Right lung (tissue), 10 donors: ENCODE measurements at places on chromosomes 7 and 10.

DNA sequence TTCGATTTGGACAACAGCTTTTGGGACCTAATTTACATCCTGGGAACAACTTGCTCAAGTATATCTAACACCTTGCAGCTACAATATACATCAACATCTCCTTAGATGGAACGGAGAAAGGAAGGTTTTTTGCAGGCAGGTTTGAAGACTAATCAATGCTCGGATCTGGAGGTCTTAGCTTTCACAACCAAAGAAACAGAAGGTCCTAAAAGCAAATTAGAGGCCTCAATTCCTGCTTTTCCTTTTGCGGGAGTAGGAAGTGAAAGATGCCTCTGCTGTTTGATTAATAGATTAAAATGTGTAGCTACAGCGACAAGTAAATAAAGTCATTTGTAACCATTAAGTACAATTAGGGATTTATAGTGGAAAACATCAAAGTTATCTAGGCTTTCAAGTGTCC lies 3.7 kb upstream of the SP8 start:
- DNase-seq = no peak

GRCh38 chr7:73999664-74000435 lies 28.1 kb upstream of the ELN start:
- no peak for DNase-seq

DNA sequence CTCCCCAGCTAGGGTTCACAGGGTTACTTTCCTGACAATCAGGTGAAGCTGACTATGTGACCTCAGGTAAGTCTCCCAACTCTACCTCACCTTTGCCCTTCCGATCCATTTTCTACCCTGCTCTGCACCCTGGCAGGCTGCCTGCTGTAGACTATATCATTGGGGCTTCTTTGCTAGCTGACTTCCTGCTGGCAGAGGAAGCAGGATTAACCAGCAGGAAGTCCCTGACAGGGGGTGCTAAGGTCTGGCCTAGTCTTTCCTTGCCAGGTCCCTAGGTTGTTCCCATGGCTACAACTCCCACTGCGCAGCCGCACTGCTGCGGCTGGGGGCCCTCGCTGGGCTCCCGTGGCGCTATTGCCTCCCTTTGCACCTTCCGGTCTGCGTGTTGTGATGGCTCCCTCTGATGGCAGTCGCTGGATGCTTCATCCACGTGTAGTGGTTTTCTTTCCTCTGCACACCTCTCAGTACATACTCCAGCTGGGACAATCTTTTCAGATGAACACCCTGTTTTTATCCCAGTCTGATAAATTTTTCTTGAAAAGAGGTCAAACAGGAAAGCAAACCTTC lies 365.9 kb downstream of the REEP3 start:
- DNase-seq = no peak

DNA sequence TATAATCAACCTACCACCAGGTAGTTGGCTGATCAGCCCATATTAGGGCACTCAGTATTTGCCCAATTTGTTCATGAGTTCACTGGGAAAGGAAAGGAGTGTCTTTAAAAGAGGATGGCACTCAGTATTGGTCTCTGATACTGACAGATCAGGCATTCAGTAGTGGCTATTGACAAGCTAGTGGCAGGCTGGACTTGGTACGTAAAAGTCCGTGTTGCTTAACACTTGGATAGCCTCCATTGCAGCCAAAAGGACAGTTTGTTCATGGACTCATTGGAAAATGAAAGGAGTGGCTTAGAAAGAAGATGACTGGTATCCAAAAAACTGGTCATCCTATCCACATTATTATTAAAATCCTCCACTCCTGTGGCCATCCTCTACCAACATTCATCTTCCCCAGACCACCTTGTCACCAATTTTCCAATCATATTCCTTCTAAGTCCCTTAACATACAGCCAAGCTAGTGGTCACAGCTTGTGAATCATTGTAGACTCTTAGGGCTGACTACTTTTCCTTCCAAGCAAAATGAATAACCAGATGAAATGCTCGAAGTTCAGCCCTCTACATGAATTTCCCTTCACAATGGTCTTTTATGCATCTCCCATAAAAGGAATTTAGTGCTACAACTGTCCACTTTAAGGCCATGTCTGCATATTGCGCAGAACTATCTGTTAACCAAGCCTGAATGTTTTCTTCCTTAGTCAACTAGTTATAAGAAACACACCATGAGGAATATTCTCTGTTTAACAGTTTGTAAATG lies 78.6 kb upstream of the MAGI2 start:
- DNase-seq = no peak

GRCh38 chr7:101594790-101595189 lies 34.3 kb downstream of the MYL10 start:
- no peak for DNase-seq

- DNase-seq = no peak
Observed at GRCh38 chr10:4006051-4006450, 221.0 kb upstream of the KLF6 start.

GRCh38 chr7:985915-986741 lies 3.1 kb downstream of the CYP2W1 start:
- DNase-seq = no peak

GRCh38 chr7:47792521-47793121 lies 155.6 kb downstream of the PKD1L1 start:
- no peak for DNase-seq

GRCh38 chr10:116683821-116684220 lies 58.5 kb downstream of the HSPA12A start:
- DNase-seq = no peak

DNA sequence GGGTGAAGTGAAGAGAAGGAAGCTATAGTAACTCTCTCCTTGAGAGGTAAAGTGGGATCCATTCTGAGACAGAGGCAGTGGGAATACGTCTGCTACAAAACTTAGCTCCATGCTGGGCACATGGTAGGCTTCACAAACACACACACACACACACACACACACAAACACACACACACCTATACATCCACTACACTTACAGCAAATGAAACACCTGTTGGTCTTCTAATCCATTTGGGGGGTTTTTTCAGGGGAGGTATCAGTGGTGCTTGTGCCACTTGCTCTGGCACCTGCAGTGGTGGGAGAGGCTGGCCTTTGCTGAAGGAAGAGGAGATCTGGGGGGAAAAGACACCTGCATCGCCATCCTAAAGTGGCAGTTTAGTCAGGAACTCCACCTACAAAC lies 14.5 kb downstream of the SEC31B start:
- DNase-seq = no peak

- DNase-seq = no peak
Observed at GRCh38 chr10:78318305-78318704, 284.6 kb downstream of the RPS24 start.

- no peak for DNase-seq
Observed at GRCh38 chr10:98919899-98920298, 315.8 kb downstream of the HPSE2 start.

DNA sequence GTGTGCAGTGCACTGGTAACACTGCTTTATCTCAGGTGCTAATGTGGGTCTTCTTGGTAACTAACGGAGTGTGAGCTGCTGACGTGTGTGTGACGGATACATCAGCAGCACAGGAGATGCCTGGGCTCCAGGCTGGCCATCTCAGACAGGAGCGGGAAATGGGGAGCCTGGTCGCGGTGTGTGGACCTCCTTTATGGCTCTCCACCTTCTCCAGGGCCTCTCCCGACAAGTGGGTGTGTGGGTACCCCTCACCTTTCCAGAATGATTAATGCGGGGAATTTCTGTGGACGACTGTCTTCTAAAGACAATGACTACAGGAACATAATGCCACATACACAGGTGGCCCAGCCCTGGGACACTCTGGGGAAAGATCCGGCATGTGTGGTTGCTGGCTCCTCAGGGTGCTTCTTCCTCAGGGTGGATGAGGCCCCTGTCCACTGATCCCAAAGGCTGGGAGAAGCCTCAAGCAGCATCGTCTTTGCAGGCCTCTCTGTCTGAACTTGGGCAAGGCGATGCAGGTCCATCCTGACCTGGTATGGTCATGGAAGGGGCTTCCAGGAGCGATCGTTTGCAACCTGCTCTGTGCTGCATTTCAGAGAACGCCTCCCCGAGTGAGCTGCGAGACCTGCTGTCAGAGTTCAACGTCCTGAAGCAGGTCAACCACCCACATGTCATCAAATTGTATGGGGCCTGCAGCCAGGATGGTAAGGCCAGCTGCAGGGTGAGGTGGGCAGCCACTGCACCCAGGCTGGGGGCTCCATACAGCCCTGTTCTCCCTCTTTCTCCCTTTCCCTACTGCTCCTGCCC lies 20.3 kb upstream of the CSGALNACT2 start:
- no peak for DNase-seq

GRCh38 chr10:29189256-29189655 lies 99.6 kb upstream of the LYZL1 start:
- DNase-seq = no peak

- no peak for DNase-seq
Observed at GRCh38 chr10:129049501-129049900, 417.5 kb upstream of the MGMT start.

- peak; percentile 85 for DNase-seq
Observed at GRCh38 chr10:31157123-31158010, 125.7 kb upstream of the ZNF438 start.

- no peak for DNase-seq
Observed at GRCh38 chr10:35950226-35950625, 308.1 kb upstream of the FZD8 start.

GRCh38 chr10:21525367-21526187 lies at the start of gene SKIDA1:
Gene SKIDA1, minus strand, starts transcription at chr10:21525682. Its CDS starts 7,860 bp downstream, at chr10:21517822.
- peak; percentile 94 for DNase-seq

DNA sequence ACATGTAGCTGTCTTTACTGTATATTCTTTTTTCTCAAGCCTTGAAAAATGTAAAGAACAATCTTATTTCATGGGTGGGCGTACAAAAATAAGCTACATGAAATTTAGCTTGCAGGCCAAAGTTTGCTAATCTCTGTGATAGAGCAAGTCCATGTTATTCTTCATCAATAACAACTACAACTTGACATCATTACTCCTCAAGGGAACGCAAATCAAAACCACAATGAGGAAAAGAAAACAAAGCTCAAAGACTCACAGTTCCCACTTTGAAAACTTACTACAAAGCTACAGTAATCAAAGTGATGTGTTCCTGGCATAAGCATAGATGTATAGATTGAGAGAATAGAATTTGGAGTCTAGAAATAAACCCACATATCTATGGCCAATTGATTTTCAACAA lies 62.5 kb downstream of the GNA12 start:
- no peak for DNase-seq

DNA sequence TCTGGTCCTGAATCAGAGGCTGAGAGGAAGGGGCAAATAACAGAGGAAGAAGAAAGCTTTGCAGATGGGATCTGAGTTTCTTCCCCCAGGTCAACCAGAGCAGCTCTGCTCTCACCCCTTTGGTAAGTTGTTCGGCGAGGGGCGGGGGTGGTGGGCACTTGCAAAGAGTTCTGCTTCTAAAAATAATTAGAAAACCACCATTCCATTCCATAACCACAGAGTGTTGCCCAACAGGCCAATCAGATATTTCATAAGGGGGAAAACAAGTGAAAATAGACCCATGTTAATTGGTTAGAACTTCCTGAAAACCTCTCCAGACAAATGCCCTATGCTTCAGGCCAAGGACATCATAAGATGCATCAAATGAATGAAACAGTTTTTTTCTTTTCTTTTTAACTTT lies 43.6 kb upstream of the R3HCC1L start:
- DNase-seq = no peak

DNA sequence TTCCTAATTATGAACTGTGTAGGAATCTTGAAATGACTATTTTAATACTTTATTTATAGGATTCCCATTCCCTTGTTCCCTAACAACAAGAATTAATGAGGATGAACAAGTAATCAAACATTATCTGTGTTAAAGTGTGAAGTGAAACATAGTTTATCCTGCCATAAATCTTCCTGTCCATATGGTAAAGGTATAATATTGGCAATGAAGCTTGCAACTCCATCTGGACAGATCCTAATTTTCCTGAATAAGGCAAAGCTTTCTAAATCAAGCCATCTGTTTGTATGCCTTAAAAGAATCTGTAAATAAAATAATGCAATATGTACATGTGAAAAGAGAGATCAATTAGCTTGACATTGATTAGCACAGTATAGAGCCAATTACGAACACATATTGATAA lies 529.0 kb downstream of the ANKRD7 start:
- DNase-seq = no peak

GRCh38 chr7:6675807-6676405 lies 30.8 kb downstream of the ZNF12 start:
- no peak for DNase-seq

GRCh38 chr10:84217746-84218145 lies 7.6 kb downstream of the LRIT2 start:
- DNase-seq = no peak

DNA sequence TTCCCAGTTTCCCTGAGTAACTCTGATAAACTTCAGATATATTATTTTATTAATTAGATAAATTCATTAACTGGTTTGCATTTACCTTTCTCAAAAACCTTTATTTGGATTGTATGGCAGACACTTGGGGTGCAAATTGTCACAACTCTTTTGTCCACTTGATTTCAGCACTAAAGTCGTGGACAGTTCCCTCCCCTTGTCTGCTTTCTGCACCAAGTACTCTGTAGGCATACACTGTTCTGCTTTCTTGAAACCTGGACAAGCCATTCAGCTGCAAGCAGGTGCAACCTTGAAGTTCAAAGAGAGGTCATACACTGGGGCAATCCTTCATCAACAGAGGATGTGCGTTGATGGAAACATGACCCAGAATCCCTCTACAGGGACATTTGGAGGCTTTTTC lies 162.9 kb downstream of the ARL5B start:
- DNase-seq = peak; percentile 9

DNA sequence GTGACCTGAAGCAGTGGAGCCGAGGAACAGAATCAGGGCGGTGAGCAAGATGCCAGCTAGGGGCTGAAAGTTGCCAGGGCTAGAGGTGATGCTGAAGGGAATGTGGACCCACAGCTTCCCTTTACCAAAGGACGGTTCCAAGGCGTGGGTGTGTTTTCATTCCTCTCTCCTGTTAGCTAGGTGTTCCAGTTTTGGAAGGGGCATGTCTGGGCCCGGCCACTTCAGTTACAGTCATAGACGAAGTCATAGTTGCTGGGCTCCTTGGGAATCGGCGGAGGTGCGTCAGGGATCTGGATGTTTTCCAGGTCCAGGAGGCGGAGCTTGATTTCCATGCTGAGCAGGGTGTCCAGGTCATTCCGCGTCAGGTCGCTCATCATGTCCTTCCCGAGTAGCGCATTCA lies 131.0 kb upstream of the AOAH start:
- DNase-seq = no peak

- DNase-seq = no peak
Observed at GRCh38 chr7:73722785-73723184, 3.3 kb upstream of the STX1A start.

GRCh38 chr7:9945857-9946256 lies 1027.8 kb upstream of the PHF14 start:
- DNase-seq = no peak

- DNase-seq = no peak
Observed at GRCh38 chr7:118862740-118863139, 638.2 kb downstream of the ANKRD7 start.

- no peak for DNase-seq
Observed at GRCh38 chr10:36278176-36278575, 636.1 kb upstream of the FZD8 start.

DNA sequence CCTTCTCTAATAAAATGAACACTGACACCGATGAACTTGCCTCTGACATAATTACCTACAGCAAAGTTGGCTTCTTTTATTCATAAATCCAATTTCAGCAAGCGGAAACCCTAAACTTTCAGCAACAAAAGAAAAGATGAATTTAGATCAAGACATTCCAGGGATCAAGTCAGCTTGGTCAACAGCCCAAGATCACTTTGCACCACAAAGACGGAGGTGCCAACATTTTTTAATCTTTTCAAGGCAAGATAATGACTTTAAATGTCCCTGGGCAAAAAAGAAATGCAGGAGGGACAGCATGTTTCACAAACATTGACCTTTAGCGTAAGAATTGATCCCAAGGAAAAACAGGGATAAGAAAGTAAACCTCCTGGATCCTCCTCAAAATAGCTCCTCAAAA lies 636.9 kb downstream of the PARD3 start:
- DNase-seq = no peak

GRCh38 chr7:83077328-83077727 lies 85.4 kb downstream of the PCLO start:
- DNase-seq = no peak
